ENCODE measurements at places on chromosomes 13 and 19. TPM values are rescaled to one million over a fixed set of nuclear protein-coding genes. Genes with fewer than 3 reads are reported as not detected.

The FAM124A gene
- not detected for total RNA-seq

The PLPPR3 gene
- total RNA-seq, result not detected

The CDADC1 gene
- 6.6 TPM for total RNA-seq

The FLT1 gene
- under 0.01 TPM for total RNA-seq

The ZNF470 gene
- total RNA-seq, result 2.9 TPM

The KLK15 gene
- total RNA-seq, result not detected

The CACNA1A gene
- not detected for total RNA-seq

The PRR20A gene
- total RNA-seq, result not detected

The IGLON5 gene
- total RNA-seq, result not detected

The HIPK4 gene
- not detected for total RNA-seq

The NLRP4 gene
- total RNA-seq, result not detected

The FARP1 gene
- 11.1 TPM for total RNA-seq

The INSL3 gene
- total RNA-seq, result not detected

The CYP4F11 gene
- total RNA-seq, result 2.7 TPM

The GPR183 gene
- 0.13 TPM for total RNA-seq

The NPHS1 gene
- total RNA-seq, result not detected

The CCDC169 gene
- total RNA-seq, result 1.5 TPM

The FXYD7 gene
- not detected for total RNA-seq

The LAIR2 gene
- not detected for total RNA-seq

The OR7G2 gene
- not detected for total RNA-seq

The LMTK3 gene
- 1.3 TPM for total RNA-seq

The SPTBN4 gene
- 1.8 TPM for total RNA-seq

The ZNF211 gene
- 13.8 TPM for total RNA-seq
